ENCODE measurements at places on chromosomes 12 and 14.

- no peak for DNase-seq
Measured at GRCh38 chr12:50024805-50025186, 498 bp downstream of the RACGAP1 start.

- DNase-seq, result no peak
Measured at GRCh38 chr14:81523616-81524015, 10.0 kb downstream of the SEL1L start.

- DNase-seq, result no peak
Measured at GRCh38 chr14:37142835-37143401, 29.5 kb downstream of the SLC25A21 start.

DNA sequence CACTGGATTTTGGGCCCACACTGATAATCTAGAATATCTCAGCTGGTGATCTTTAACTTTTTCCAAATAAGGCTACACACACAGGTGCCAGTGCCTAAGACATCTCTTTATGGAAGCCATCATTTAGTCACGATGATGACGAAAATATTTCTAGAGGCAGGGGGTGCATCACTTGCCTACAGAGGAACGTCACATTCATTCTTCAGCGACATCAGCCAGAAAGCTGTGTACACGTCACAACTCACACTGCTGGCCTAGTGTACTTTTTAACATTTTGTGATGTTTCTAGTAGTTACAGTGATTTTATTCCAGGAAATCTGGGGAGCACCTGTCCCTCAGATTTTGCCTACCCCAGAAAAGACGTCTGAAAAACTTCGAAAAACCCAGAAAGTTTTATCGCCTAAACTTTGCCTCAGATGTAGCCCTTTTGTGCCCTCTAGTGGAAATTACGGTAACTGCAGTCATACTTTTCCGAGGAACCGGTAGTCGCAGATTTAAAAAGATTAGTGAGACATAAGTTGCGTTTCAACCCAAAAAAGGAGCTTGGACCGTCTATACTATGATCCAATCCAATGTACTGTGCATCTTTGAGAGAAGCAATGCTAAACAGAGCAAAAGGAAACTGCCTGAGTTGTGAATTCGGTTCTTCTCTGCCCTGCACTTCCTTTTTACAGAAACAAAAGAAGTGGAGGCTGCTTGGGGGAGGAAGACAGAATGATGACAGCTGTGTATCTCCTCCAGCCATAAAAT lies 64.3 kb upstream of the STON2 start:
- no peak for DNase-seq

GRCh38 chr12:24752763-24753462 lies 196.0 kb downstream of the BCAT1 start:
- no peak for DNase-seq

DNA sequence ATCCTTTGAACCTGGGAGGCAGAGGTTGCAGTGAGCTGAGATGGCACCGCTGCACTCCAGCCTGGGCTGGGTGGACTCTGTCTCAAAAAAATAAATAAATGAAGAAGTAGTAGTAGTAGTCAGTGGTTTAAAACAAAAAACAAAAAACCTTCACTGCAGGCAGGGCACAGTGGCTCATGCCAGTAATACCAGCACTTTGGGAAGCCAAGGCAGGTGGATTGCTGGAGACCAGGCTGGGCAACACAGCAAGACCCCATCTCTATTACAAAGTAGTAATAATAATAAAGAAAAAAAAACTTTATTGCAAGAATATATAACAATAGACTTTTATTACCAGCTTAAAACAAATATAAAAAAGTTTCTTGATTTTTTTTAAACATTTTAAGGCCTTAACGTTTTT lies 13.8 kb upstream of the NEK9 start:
- DNase-seq, result no peak

GRCh38 chr14:104281768-104282301 lies 143.4 kb downstream of the KIF26A start:
- DNase-seq, result no peak

DNA sequence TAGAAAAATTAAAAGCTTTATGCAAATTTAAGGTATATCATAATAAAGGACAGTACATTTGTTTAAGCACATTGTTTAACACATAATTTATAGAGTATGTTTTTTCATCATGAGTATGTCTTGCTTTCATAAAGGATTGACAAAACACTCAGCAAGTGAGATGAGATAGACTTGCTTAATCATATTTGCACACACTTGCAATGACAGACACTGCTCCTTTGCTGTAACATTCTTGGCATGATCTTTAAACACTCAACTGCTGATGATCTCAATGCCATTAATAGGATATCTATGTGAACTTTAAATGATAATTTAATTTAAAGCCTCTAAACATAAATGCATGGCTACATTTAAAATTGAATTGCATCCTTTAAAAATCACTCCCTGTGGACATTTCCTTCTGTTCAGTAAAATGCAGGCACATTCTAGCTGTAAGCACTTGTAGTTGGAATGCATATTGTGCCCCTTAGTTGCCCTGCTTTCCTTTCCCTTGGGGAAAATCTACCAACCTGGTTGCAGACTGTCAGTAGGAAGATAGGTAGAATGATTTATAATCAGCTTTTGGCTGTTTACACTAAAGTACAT lies 979.0 kb downstream of the TMTC2 start:
- DNase-seq, result no peak

GRCh38 chr14:45038865-45039264 lies 45.1 kb upstream of the PRPF39 start:
- no peak for DNase-seq

GRCh38 chr14:92931681-92932447 lies 8.9 kb downstream of the CHGA start:
- DNase-seq, result no peak

GRCh38 chr14:78103271-78103670 lies 66.9 kb upstream of the NRXN3 start:
- no peak for DNase-seq

DNA sequence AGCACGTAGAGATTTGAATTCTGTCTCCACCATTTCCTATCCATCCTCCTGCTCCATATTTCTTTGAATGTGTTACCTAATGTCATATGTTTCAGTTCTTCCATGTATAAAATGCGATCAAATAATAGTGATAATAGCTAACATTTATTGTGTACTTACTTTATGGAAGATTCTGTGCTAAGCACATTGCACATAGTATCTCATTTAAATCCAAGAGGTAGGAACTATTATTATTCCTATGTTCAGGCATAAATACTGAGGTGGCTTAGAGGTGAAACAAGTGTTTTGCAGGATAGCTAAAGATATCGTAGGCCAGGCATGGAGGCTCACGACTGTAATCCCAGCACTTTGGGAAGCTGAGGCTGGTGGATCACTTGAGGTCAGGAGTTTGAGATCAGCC lies 17.5 kb upstream of the AICDA start:
- DNase-seq, result no peak

DNA sequence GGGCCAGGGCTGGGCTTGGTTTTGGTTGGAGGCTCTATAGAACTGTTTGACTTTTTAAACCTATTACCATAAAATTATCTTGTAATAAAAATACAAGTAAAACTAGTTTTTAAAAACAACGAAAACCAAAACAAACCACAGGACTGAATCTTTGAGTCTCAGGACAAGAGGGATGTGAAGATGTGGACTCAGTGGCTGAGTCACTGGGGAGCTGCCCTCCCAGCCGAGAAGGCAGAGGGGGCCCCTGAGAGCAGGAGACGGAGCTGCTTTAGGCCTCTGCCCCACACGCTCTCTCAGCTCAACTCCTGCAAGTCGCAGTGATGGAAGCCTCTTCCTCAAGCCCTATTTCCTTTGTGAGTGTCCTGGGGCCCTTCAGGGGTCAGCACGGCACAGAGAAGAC lies 59.0 kb downstream of the CDC42BPB start:
- no peak for DNase-seq

GRCh38 chr14:86575141-86575540 lies 1045.2 kb downstream of the FLRT2 start:
- DNase-seq, result no peak

DNA sequence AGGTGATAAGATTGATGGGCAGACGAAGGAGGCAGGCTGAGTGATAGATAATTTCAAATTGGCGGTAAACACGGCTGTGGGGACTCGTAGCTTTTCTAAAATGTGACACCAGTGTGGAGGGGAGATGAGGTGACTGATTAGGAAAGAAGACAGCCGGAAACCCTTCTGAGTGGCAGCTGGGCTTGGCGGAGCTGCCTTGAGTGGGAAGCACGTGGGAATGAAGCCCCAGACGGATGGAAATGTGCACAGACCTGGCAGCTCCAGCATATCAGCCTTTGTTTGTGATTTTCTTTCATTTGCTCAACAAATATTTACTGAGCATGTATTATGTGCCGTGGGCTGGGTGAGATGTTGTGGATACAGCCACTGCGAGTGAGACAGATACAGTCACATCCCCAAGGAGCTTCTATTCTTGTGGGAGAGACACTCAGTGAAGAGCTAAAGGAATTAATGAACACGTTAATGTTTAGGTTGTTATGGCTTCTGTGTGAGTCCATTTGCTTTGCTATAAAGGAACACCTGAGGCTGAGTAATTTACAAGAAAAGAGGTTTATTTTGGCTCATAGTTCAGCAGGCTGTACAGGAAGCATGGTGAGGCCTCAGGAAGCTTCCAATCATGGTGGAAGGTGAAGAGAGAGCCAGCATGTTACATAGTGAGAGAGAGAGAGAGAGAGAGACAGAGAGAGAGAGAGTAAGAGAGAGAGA lies 65.5 kb upstream of the LHX5 start:
- DNase-seq, result no peak

DNA sequence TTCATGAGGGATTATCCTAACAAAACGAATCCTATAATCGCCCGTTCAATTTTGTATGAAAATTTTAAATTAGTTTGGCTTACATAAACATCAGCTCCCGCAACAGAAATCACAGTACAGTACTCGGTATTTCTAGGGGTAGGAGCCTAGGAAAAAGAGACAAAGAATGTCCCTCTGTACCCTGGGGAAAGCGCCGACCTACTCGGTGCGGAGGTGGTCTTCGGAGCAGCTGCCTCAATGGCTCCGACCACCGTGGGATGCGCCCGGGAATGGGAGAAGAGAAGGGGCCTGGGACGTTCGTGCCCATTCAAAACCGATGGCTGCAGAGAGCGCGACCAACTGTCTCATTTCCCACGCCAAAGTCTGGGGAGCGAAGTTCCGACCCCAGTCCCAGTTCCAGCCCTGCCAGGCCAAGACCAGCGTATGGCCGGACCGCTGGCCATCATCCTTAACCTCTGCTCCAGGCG lies 618 bp downstream of the GNPNAT1 start:
- DNase-seq, result no peak

- DNase-seq, result no peak
Measured at GRCh38 chr14:104610749-104611310, 6.3 kb upstream of the TMEM179 start.

DNA sequence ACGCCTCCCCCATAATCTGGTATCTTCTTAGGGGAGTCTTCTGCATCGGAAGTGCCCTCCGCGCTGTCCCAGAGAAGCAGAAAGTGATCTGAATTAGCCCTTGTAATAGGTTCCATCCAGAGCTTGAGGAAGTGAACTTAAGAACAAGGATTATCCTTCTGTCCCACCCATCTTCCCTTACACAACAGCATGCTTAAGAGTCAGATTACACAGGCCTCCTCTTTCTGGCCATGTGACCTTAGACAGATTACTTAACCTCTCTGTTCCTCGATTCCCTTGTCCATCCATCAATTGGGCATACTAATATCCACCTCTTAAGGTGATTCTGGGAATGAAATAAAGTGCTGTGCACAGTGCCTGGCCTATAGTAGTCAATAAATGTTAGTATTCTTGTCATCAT lies 11.4 kb downstream of the CABP1 start:
- no peak for DNase-seq

DNA sequence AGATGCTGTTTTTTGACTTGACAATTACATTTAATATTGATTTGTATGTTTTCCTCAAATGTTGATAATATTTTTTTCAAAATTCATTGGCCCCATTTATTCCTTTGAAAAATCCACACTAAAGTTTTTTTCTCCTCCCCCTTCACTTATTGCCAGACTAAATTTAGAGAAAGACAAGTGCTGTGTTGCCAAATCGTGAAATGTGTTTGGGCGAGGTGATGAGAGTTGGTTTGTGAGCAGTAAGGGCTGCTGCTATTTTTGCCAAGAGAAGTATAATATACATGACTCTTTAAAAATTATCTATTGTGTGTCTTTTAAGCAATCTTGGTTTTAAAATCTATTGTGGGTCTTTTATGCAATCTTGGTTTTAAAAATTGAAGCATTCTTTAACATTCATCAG lies 188.9 kb downstream of the PPFIA2 start:
- no peak for DNase-seq

DNA sequence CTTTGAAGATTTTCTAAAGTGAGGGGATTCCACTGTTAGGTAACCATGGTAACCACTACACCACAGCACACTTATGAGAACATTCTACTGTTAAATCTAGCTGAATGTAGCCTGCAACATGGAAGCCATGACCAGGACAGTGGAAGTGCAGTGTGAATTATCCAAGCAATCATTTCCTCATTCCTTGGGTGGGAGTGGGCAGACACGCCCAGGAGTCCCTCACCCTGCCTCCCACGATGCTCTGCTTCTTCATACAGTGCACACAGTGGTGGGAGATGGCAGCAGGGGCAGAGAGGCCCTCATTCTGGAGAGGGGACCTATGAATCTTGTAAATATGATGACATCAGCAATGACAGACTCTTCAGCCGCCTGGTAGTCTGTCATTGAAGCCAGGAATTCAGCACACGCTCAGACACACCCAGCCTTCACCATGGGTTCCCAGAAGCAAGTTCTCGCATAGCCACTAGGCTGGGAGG lies 70.1 kb upstream of the HOXC13 start:
- no peak for DNase-seq

- DNase-seq, result no peak
Measured at GRCh38 chr12:67803278-67803993, 154.9 kb downstream of the DYRK2 start.

GRCh38 chr12:57887631-57888408 lies 41.3 kb upstream of the CTDSP2 start:
- DNase-seq, result no peak

DNA sequence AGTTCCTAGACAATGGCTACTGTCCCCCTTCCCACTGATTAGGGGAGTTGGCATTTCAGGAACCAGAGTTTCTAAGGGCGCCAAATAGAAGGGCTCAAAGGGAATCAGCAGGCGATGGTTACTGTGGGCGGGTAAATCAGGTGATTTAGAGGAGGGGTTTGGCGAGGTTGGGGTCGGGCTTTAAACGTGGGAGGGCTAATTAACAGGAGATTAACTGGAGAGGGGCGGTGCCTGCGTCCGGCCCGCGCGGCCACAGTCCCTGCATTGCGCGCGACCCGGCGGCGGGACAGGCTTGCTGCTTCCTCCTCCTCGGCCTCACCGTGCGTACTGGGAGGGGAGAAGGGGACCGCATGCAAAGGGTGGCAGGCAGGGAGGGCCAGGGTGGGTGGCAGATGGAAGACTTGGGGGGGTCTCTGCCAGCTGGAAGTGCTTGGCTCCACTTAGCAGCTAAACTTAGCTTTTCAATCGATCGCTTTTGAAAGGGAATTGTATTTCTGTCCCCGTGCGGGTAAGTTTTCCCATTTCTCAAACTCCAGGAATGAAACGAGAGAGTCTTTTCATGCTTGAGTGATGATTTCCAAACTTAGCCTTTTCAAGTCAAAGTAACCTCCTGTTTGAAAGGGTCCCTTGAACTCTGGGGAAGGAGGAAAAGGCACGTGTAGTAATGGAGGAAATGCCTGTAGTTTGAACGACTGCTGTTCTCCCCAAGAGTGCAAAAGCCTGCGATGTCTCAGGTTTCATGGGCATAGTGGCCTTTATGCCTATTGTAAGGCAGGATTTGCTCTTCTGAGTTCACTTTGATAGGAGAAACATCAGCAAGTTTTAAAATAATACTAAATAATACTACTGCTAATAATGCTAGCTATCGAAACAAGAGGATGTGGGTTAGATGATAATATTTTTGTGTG lies at the start of gene MGST1:
Gene MGST1 (plus strand): TSS at position 255 of the 908 bp plus-strand sequence. CDS start 6,608 bp downstream, outside the sequence.
- peak; percentile 83 for DNase-seq
